ENCODE measurements at places on chromosomes 2 and 18.
A peak's percentile ranks its signal among the peaks of the same experiment; 100 is the strongest.

GRCh38 chr2:138365581-138365980 is 136.0 kb upstream of the SPOPL start:
- H3K27me3 ChIP-seq, result no peaks in the 10 kb centered on the region
- H3K4me3 ChIP-seq, result no peak overlapping the region
- H3K27ac ChIP-seq, result no peak overlapping the region
- no peak for DNase-seq
- H3K36me3 ChIP-seq, result no peaks in the 10 kb centered on the region

DNA sequence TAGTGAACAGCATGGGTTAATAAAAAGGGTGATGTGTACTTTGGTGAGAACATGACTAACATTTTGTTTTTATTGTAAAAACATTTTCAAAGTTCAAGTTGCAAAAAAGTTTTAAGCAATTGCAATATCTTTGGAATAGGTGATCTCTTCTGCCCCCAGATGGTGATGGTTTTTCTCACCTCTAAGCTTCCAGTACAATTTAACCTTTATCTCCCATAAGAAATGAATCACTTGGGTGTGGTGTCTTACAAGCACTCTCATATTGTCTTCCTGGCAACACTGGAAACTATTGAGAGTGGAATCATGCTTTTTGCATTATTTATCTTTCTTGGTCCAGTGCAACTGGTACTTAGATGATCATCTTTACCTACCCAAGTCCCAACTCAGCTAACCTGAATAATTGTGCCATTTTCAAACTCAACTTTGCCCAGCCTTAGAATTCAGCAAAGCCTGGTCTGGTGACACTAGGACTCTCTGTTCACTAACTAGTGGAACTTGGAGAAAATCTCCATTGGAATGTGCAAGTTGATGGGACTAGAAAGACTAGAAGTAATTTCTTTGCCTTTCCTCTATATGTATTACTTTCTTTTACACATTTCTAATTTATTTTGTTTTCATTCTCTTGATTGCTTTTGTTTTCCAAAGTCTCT is 964.7 kb upstream of the ZEB2 start:
- no peak overlapping the region for H3K27ac ChIP-seq
- no peak for DNase-seq
- H3K4me3 ChIP-seq, result no peak overlapping the region
- no peaks in the 10 kb centered on the region for H3K36me3 ChIP-seq

- peaks cover 6% of the 10 kb centered on the region for H3K36me3 ChIP-seq
- no peak for DNase-seq
- no peak overlapping the region for H3K27ac ChIP-seq
Observed at GRCh38 chr2:143378996-143379395, 249.8 kb downstream of the ARHGAP15 start.

GRCh38 chr2:102473020-102473419 is at the start of gene SLC9A4:
SLC9A4 (plus strand) TSS chr2:102473226; CDS start chr2:102473760, 534 bp downstream.
- no peak within 1 kb of the TSS for H3K4me3 ChIP-seq
- DNase-seq, result peak; percentile 85

GRCh38 chr2:38384338-38384737 is 7.3 kb upstream of the ATL2 start:
- DNase-seq, result no peak
- H3K27me3 ChIP-seq, result no peaks in the 10 kb centered on the region
- peaks cover 35% of the 10 kb centered on the region for H3K4me1 ChIP-seq
- no peaks in the 10 kb centered on the region for H3K36me3 ChIP-seq

GRCh38 chr2:149902081-149902480 is 314.5 kb upstream of the MMADHC start:
- H3K4me3 ChIP-seq, result no peak overlapping the region
- no peaks in the 10 kb centered on the region for H3K36me3 ChIP-seq
- DNase-seq, result no peak

DNA sequence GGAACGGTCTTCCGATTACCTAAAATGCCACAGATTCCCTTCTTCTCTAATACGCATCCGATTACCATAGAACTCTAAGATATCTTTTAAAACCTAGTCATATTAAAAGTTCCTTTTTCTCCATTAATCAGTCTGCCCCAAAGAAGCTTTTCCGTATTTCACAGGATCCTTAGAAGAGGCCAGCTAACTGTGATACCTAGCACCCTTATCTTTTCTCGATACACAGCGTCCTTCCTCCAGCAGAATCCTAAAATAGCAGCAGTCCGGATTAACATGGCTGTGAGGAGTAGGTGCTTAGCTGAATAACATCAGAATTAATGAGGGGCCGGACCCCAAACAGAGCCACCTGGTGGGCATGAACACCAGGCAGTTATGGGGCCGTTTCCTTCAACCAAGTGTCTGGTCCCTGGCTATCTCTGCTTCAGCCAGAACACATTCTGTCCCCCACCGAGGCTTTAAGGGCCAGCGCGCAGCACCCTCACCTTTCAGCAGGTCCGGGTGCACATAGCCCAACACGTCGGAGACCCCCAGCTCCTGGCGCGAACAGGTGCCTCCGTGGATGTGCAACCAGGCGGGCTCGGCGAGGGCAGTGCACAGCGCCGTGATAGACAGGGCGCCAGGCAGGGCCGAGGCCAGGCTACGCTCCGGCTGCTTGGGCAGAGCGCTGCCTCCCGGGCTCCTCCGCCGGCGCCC is 995 bp downstream of the TMEM127 start:
- H3K27ac ChIP-seq, result peak overlapping the region; percentile 39
- H3K4me1 ChIP-seq, result peaks cover 44% of the 10 kb centered on the region
- H3K4me3 ChIP-seq, result peak overlapping the region; percentile 86
- H3K36me3 ChIP-seq, result peaks cover 50% of the 10 kb centered on the region

- no peaks in the 10 kb centered on the region for H3K4me1 ChIP-seq
- no peak overlapping the region for H3K4me3 ChIP-seq
- no peak for DNase-seq
- H3K27ac ChIP-seq, result no peak overlapping the region
- no peaks in the 10 kb centered on the region for H3K36me3 ChIP-seq
Observed at GRCh38 chr2:598058-598802, 79.0 kb downstream of the TMEM18 start.

GRCh38 chr2:119981896-119982295 is 31.0 kb upstream of the EPB41L5 start:
- no peak overlapping the region for H3K27ac ChIP-seq
- no peak overlapping the region for H3K4me3 ChIP-seq
- H3K4me1 ChIP-seq, result no peaks in the 10 kb centered on the region
- H3K27me3 ChIP-seq, result no peaks in the 10 kb centered on the region

DNA sequence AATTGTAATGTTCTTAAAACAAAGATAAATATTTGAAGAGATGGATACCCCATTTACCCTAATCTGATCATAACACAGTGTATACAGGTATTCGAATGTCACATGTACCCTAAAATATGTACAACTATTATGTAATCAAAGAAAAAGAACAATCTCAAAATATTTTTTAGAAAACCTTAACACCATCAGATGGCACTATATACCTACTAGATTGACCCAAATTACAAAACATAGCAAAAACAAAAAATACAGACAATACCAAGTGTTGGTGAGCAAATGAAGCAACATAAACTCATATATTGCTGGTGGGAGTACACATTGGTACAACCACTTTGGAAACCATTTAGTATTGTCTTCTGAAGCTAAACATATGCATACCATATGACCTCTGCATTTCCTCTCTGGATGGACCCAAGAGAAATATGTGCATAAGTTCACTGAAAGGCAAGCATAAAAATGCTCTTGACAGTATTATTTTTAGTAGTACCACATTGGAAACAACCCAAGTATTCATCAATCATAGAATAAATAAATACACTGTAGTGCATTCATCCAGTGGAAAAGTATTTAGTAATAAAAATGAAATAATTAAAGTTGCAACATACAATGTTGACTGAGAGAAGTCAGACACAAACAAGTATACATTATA is 55.8 kb downstream of the GDF7 start:
- no peaks in the 10 kb centered on the region for H3K27me3 ChIP-seq
- no peak overlapping the region for H3K27ac ChIP-seq
- peaks cover 2% of the 10 kb centered on the region for H3K4me1 ChIP-seq
- no peak overlapping the region for H3K4me3 ChIP-seq

- peak overlapping the region; percentile 55 for H3K4me3 ChIP-seq
- H3K27ac ChIP-seq, result peak overlapping the region; percentile 56
- H3K36me3 ChIP-seq, result peaks cover 8% of the 10 kb centered on the region
Observed at GRCh38 chr2:241733391-241734207, 831 bp upstream of the D2HGDH start.

DNA sequence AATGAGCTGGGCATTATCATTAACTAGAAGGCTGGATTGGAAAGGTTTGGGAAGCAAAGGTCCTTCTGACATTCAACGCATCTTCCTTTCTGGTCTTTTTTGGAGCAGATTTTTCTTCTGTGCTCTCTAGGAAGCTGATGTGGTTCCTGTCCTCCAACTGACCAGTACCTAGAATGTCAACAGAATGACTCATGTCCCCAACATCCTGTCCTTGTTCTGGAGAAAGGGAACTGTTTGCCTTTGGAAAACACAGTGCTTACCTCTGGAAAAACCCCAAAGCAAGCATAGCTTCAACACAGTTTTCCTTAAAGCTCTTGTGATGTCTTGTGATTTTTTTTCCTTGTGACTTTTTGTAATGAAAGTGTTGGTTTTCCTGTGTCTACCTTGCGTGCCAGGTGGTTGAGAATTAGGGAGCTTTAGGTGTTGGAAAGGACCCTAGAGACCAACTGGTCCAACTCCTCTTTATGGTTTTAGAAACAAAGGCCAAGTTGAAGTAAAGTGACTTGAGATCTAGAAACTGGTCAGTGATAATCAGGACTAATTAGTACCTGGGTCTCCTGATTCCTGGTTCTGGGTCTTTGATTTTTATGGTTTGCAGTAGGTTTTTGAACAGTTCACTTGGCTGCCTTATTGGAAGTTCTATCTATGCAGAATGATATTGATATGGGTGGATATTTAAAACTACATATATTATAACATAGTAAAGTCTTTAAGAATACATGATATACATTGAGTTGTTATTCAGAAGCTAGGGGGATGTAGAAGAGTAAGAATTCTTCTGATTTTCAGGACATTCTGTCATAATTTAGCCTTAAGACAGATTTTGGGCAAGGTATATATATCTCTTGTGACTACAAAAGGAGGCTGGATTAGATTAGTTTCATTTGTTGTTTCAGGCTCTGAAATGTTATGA is 70.5 kb downstream of the FMNL2 start:
- peak overlapping the region; percentile 91 for H3K27ac ChIP-seq
- no peaks in the 10 kb centered on the region for H3K27me3 ChIP-seq
- peaks cover 61% of the 10 kb centered on the region for H3K4me1 ChIP-seq
- no peak for DNase-seq
- peak overlapping the region; percentile 53 for H3K4me3 ChIP-seq

GRCh38 chr2:218331745-218332144 is 24.9 kb upstream of the CATIP start:
- H3K4me1 ChIP-seq, result peaks cover 3% of the 10 kb centered on the region
- no peak overlapping the region for H3K27ac ChIP-seq
- H3K4me3 ChIP-seq, result no peak overlapping the region
- H3K36me3 ChIP-seq, result no peaks in the 10 kb centered on the region
- H3K27me3 ChIP-seq, result no peaks in the 10 kb centered on the region

Data from activated CD4-positive, alpha-beta T cell treated with anti-CD3 and anti-CD28 coated beads, Interleukin-2, amount 10 ng/mL, durations not matched to agents 24 days and 14 days (primary cell).